ENCODE measurements at places on chromosomes 5 and 9. TPM values are rescaled to one million over a fixed set of nuclear protein-coding genes. Genes with fewer than 3 reads are reported as not detected.

Gene CARD6
- 28.4 TPM for total RNA-seq

Gene PROB1
- total RNA-seq, result not detected

Gene PCDHB5
- 0.58 TPM for total RNA-seq

Gene TRIM7
- total RNA-seq, result 7.5 TPM

Gene ERAP2
- total RNA-seq, result 16.7 TPM

Gene PCDHA4
- total RNA-seq, result 1.0 TPM

Gene OR13C5
- total RNA-seq, result not detected

Gene AP3S1
- total RNA-seq, result 65.2 TPM

Gene OGN
- total RNA-seq, result 4.6 TPM

Gene ACOT12
- not detected for total RNA-seq
